HTR-8/SVneo (cell line): ENCODE measurements at places on chromosomes 7 and 10.

DNA sequence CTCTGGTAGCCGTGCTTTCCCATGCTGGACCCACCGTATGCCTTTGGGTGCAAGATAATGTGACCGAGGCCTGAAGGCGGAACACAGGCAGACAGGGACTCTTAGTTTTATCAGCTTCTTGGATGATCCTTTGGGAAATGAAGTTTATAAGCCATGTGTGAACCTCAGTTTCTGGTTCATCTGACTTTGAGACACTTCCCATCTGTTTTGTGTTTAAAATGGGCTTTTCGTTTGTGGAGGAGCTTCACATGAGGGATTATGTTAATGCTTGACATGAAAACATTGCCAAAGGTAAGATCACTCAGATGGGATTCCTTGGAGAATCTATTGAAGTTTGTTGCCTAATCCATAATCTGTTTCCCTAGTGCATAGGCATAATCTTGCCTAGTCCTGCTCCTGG, 249.8 kb upstream of the LYZL1 start:
- no peak for DNase-seq

DNA sequence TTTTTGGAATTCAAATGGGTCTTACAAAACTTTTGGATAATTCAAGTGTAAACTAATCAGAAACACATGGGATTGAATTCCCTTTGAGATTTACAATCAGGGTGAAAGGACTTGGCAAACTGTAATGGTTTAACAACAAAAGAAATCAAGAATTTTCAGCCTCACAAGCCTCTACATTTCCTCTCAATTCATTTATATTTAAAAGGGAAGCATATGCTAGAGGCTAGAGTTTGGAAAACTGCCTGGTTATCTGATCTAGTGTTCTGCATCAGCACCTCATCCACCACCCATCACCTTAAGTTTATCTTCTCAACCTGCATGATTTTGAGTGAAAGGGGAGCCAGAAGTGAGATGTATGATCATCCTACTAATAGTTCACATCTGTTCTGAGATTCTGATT, 120.7 kb downstream of the TES start:
- no peak for DNase-seq

GRCh38 chr7:2504889-2505375, 14.6 kb upstream of the LFNG start:
- DNase-seq, result no peak

DNA sequence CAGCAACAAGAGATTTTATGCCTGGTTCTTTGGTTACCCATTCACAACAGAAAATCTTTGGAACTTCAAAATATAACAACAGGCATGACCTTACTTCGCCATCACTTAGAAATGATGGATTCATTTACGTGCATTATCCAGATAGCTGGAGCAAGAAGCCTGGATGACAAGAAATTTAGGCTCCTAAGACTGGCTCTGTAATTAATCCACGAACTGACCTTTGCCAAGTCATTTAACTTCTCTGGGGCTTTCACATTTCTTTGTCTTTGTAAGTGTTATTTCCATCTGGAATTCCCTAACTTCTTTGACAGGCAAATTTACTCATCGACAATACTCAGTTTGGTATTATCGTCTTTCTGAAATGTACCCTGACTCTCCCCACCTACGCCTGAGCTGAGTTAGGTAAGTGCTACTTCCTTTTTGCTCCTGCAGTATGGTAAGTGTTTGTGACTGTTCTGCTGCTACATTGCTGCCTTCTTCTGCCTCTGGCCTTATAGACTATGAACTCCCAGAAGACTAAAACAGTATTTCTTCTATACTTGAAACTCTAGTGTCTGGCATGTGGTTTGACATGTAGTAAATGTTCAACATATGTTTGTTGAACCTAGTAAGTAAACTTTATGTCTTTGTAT, 5.5 kb upstream of the MDFIC start:
- no peak for DNase-seq

DNA sequence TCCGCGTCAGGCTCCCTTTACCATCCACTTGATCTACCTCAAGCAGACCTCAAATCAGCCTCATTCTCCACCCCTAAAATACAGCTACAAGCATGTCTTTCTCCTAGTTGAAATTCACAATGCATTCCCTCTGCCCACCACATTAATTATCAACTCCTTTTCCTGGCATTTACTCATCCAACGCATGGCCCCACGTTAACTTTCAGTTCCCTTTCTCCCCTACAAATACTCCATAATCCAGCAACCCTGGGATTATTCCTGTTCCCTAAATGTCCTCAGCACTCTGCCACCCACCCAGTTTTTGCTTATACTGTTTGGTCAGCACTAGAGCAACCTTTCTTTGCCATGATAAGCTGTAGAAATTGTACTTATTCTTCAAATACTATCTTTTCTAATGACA, 5.7 kb upstream of the VIM start:
- DNase-seq, result no peak

DNA sequence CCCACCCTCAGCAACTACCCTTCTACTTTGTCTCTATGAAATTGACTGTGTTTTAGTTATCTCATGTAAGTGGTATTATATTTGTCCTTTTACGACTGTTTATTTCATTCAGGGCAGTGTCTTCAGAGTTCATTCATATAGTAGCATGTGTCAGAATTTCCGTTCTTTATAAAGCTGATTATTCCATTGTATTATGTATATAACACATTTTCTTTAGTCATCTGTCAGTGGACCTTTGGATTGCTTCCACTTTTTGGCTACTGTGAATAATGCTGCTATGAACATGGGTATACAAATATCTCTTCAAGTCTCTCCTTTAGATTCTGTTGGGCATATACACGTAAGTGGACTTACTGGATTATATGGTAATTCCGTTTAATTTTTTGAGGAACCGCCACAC, 14.5 kb downstream of the SLF2 start:
- DNase-seq, result no peak

DNA sequence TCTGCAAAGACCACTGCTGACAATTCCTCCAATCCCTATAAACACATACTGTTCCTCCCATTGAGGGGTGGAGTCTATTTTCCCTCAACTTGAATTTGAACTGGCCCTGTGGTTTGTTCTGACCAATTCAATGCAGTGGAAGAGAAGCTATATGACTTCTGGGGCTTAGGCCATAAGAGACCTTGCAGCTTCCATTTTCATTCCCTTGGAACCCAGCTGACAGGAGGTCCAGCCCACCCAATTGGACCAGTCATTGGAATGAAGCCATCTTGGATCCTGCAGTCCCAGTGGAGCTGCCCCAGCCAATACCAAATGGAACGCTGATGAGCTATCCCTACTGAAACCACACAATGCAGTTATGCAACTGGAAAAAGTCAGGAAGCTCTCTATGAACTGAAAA, 8.9 kb upstream of the TMED4 start:
- DNase-seq, result no peak

- DNase-seq, result no peak
Measured at GRCh38 chr7:156612930-156613329, 27.6 kb upstream of the RNF32 start.

DNA sequence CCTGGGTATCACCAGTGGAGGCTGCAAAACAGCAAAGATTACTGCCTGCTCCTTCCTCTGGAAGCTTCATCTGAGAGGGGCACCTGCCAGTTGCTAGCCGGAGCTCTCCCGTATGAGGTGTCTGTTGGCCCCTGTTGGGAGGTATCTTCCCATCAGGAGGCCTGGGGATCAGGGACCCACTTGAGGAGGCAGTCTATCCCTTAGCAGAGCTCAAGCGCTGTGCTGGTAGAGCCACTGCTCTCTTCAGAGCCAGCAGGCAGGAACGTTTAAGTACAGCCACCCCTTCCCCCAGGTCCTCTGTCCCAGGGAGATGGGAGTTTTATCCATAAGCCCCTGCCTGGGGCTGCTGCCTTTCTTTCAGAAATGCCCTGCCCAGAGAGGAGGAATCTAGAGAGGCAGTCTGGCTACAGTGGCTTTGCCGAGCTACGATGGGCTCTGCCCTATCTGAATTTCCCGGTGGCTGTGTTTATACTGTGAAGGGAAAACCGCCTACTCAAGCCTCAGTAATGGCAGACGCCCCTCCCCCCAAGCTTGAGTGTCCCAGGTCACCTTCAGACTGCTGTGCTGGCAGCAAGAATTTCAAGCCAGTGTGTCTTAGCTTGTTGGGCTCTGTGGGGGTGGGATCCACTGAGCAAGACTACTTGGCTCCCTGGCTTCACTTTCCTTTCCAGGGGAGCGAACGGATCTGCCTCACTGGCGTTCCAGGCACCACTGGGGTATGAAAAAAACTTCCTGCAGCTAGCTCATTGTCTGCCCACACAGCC, 19.6 kb downstream of the SEMA3E start:
- no peak for DNase-seq

DNA sequence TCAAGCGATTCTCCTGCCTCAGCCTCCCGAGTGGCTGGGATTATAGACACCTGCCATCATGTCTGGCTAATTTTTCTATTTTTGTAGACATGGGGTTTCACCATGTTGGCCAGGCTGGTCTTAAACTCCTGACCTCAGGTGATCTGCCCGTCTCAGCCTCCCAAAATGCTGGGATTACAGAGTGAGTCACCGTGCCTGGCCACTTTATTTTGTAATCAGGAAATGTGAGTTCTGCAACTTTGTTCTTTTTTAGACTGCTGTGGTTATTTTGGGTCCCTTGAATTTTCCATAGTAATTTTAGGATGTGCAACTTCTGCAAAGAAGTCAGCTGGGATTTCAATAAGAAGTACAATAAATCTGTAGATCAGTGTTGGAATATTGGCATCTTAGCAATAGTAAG, 96.8 kb downstream of the CYTH3 start:
- DNase-seq, result no peak

GRCh38 chr10:98610301-98610700, 163.6 kb upstream of the HPS1 start:
- no peak for DNase-seq

GRCh38 chr10:109593682-109594081, 329.6 kb downstream of the XPNPEP1 start:
- DNase-seq, result no peak

DNA sequence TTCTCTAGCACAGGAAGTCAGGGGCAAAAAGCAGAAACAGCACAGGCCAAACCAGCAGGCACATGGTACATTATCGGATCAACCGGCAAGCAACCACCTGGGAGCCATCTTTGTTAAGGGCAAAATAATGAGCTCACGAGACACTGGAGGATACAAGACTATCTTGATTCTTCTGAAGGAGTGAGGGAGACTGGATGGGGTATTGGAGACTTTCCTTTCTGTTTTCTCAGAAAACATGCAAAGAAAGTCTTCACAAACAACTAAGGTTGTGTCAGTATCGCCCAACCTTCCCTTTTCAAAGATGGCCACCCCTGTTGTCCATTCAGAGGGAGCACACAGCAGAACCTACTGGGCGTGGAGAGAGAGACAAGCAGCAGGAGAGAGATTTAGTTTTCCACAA, 29.6 kb downstream of the GOLGA7B start:
- no peak for DNase-seq

DNA sequence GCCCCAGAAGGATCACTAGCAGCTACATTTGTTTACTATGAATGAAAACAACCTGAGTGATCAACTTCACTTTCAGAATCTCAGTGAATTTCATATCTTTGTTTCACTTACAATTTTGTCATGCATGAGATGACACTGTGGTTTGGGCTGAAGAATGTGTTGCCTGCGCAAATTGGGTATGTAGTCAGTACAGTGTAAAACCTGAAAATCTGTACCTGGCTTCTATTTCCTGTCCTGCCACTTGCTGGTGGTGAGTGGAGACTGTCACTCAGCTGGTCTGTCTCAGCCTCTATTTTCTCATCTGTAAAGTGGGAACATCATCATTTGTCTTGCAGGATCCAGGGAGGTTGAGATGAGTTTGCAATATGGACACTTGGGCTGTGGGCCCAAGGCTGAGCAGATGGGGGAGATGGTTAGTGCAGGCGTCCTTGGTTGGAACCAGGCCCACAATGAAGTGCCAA, 118.0 kb downstream of the WDFY4 start:
- no peak for DNase-seq

GRCh38 chr7:14324767-14325166, 335.3 kb upstream of the ETV1 start:
- no peak for DNase-seq

- no peak for DNase-seq
Measured at GRCh38 chr10:5570979-5571810, 46.4 kb downstream of the CALML3 start.

GRCh38 chr10:132273304-132273944, 34.3 kb downstream of the STK32C start:
- DNase-seq, result no peak

DNA sequence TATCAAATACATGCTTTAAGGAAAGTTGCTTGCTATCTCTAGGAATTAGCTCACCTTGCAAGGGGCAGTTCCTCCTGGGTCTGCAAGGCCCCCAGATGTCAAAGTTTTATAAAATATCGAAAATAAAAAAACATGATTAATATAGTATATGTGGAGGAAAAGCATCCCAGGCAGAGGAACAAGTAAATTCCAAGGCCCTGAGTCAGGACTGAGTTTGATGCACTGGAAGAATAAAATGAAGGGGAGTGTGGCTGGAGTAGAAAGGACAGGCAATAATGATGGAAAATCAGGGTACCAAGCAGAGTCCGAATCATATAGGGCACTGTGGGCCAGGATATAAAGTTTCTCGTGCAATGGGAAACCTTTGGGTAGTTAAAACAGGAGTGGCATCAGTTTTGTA, 112.4 kb upstream of the EEPD1 start:
- DNase-seq, result no peak

DNA sequence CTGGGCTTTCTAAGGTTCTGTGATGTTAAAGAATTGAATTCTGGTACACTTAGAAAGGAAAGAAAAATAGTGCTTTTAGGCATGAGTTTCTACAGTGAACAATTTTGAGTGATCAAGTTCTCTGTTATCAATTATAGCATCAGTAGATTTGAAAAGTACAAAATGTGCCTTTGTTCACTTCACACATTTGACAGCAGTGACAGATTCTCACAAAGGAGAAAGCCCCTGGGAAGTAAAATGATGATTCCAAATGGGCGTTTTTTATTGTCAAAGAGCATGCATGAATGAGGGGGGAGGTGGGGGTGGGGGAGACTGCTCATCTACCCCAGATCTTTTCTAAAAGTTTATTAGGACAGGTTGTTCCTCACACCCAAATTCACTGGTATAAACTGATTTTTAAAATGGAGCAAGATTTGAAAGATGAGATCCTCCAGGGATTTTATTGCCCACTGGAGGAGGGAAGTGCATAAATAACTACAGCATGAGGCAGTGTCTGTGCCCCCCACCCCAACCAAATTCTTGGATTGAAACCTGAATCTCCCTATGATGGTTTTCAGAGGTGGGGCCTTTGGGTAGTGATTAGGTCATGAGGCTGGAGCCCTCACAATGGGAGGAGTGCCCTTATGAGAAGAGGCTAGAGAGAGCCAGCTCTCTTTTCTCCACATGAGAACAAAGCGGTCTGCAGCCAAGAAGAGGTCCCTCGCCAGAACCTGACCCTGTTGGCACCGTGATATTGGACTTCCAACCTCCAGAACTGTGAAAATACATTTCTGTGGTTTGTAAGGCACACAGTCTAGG, 79.5 kb downstream of the AOAH start:
- no peak for DNase-seq

GRCh38 chr7:138784692-138785091, 13.1 kb upstream of the TMEM213 start:
- DNase-seq, result no peak

GRCh38 chr10:61746377-61746776, 83.6 kb downstream of the CABCOCO1 start:
- DNase-seq, result no peak

- no peak for DNase-seq
Measured at GRCh38 chr10:123202506-123202905, 48.3 kb downstream of the BUB3 start.

GRCh38 chr7:151899513-151900360, 22.8 kb upstream of the PRKAG2 start:
- DNase-seq, result no peak

- no peak for DNase-seq
Measured at GRCh38 chr7:29613100-29613499, 49.5 kb downstream of the PRR15 start.
